Pulmonary artery endothelial cell (primary cell): ENCODE measurements at places on chromosomes 12 and 14.

DNA sequence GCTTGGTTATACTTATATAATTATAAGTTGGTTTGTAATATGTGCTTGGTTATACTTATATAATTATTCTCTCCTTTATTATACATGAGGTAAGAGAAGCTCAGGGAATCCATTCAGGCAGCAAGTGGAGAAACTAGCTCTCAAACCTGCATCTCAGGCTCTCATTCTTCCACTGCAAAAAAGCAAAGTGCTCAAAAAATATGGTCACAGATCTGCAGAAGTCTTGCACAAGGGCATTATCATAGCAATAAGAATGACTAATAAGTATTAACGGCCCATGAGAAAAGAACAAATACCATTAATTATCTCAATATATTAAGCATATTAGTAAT lies 476 bp upstream of the TRAFD1 start:
- DNase-seq = no peak

DNA sequence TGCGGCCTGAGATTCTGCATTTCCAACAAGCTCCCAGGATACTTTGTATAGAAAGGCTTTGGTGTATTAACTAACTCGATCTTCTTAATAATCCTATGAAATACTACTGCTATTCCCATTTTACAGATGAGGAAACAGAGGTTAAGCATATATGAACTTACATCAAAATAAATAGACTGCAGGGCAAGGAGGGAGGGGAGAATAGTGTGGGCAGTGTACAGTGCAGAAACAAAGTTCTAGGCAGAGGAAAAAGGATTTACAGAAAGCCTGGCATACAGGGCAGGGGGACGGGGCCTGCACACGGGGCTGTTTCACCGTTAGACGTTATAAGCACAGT lies 19.0 kb downstream of the NINJ2 start:
- no peak for DNase-seq

- no peak for DNase-seq
Measured at GRCh38 chr12:17982556-17982955, 107.4 kb downstream of the RERGL start.

DNA sequence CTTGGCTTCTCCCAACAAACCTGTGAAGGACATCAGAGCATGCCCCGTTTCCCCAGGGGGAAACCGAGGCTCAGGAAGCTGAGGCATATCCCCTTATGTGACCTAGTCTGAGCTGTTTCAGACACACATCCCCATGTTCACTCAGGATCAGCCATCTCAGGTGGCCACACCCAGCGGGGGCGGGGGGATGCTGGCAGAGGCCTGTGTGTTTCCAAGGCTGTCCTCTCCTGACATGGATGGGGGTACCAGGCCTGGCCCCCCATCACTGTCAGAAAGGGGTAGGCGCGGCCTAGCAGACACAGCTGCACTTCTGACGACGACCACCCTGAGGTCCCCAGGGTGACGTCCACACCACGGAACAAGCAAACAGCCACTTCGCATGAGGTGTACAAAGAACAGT lies 22.1 kb downstream of the CCDC85C start:
- DNase-seq = no peak

DNA sequence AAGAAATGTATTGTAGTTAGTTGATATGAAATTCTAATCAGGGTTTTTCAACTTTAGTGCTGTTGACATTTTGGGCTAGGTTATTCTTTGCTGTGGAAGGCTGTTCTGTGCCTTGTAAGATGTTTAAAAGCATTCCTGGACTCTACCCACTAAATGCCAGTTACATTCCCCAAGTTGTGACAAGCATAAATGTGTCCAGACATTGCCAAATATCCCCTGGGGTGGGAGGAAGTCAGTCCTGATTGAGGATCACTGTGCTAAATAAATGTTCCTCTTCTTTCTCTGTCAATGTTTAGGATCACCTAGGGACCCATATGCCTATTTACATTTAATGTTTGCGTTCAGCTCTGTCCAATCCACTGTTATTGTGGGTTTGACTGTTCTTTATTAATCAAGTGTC lies 268.3 kb downstream of the TMTC2 start:
- DNase-seq = no peak

DNA sequence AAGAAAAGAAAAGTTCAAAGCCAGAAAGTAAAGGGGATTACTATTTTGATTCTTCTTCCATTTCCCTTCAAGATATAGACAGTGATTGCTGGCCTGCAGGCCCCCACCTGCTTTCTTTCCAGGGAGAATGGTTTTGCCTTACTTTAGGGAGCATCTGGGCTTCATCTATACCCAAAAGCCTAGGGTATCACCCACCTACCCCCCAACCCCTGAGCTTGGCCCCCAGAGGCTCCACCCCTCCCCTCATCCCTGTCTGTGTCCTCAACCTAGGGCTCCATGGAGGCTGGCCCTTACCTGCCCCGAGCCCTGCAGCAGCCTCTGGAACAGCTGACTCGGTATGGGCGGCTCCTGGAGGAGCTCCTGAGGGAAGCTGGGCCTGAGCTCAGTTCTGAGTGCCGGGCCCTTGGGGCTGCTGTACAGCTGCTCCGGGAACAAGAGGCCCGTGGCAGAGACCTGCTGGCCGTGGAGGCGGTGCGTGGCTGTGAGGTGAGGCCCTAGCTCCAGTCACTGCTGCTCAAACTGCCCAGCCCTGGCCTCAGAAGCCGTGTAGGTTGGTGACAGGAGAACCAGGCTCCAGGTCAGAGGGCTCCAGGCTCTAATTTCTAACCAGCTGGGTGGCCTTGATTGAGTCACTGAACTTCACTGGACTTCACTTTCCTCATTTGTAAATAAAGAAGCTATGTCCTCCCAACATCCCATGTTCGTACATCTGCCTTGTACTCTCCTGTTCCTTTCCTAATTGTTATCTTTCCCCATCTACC lies 13.6 kb downstream of the ARHGEF40 start:
- DNase-seq = no peak

- DNase-seq = no peak
Measured at GRCh38 chr14:38623661-38624060, 367.8 kb upstream of the CLEC14A start.

- DNase-seq = no peak
Measured at GRCh38 chr12:91774434-91774921, 371.2 kb downstream of the BTG1 start.
